Foreskin keratinocyte (primary cell): ENCODE measurements at places on chromosomes 12 and 14. TPM values are rescaled to one million over a fixed set of nuclear protein-coding genes. Genes with fewer than 3 reads are reported as not detected.

DNA sequence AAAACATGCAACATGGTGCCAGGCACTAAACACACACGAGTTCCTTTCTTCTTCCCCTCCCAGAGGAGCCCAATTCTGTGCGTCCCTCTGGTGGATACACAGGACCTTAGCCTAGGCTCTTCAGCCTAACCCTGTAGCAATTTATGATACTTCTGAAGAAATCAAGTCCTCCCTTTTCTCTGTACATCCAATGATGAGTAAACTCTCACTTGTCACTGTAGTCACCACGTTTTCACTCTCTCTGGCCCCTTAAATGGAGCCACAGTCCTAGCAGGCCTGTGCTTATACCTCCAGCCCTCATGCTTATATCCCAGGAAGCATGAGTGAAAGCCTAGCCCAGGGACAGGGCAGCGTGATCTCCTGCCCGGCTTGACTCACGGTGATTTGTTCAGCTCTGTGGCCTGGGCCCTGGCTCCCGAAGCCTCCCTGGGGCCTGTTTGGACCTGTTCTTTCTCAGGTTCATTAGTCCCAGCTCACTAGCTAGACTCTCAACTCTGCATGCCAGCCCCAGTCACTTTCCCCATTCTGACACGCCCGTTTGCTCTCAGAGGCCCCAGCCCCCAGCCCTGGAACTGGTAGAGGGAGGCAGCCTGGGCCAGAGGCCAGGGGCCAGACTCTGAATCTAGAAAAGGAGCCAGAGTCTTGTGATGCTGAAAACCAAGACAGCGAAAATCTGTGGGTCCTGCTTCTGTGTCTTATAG lies 24.1 kb upstream of the PLEKHG3 start:
- DNase-seq, result peak; percentile 98

DNA sequence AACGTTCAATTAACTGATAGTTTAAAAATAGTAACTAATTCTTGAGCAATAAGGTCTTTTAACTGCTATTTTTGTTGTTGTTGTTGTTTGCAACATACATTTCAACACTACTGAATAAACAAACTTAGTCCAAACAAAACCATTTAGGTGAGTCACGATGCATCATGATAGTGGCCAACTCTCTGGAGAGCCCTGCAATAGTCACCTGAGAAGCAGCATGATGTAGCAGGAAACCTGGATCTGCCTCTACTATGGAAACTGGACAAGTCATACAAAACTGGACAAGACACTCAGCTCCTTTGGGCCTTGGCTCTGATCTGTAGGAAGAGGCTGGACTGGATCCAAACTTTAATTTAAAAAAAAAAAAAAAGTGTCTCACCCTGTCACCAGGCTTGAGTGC lies 117.3 kb downstream of the MED13L start:
- peak; percentile 62 for DNase-seq

DNA sequence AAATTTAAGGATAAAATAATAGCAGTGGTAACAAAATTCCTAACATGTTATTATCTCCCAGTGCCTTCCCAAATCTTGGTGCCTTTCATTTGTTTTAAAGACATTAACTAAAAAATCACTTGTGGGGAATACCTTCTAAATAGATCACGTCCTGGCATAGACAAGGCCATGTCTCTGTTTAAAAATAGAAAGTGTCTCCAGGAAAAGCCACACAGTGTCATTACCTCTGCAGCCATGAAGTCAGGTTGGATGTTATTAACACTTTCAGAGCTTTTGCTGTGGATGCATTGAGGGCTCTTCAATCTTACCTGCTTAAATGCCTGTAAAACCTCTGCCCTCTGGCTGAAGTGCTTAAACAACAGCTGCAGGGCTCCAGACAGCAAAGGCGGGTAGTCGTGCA lies 211.1 kb downstream of the ITPR2 start:
- DNase-seq, result no peak

GRCh38 chr14:71720978-71721624 lies 211.1 kb upstream of the RGS6 start:
- DNase-seq, result peak; percentile 95

KRT72 gene
- not detected in 2 replicates for total RNA-seq

GRCh38 chr12:69154585-69155363 lies 84.6 kb upstream of the CPSF6 start:
- no peak for DNase-seq

DNA sequence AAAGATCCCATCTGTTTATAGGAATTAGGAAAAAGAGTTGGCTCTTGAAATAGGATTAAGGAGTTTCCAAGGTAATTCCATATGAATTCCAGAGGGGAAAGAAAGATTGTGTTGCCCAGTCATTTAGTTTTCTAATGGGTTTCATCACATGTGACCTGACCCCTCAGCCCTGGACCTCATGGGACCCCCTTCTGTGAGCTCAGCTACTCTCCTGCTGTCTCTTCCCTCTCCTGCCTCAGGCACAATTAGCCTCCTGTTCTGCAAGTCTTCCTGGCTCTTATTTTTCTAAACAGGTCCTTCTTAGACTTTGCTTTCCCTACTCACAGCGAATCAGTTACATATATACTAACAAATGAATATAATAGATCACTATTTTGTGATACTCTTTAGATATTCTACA lies 237.7 kb downstream of the TRHDE start:
- no peak for DNase-seq

RNASE7 gene
- 10.5 and 17.1 TPM in 2 replicates for total RNA-seq

GRCh38 chr14:52031781-52032180 lies 37.1 kb downstream of the NID2 start:
- no peak for DNase-seq

- DNase-seq, result no peak
Observed at GRCh38 chr14:49670475-49670874, 17.5 kb downstream of the POLE2 start.

TTC9 gene
- total RNA-seq, result 0.28 and 0.95 TPM in 2 replicates

DNA sequence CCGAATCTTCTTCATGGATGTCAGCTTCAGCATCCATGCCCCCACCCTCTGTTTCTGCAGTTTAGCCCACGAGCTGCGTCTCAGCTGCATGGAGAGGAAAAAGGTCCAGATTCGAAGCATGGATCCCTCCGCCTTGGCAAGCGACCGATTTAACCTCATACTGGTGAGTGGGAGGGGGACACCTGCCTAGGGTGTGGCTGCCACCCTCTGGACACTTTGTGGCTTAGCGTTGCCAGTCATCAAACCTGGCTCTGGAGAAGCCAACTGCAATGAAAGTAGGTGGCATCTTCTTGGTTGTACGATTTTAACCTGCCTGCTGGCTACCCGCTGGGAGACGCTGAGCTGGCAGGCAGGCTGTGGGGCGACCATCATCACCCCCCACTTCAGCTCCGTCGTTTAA lies 16.7 kb downstream of the DCAF4 start:
- DNase-seq, result no peak

GRCh38 chr12:6030081-6030480 lies 85.0 kb upstream of the ANO2 start:
- DNase-seq, result no peak
